ENCODE measurements at places on chromosomes 13 and 19.

DNA sequence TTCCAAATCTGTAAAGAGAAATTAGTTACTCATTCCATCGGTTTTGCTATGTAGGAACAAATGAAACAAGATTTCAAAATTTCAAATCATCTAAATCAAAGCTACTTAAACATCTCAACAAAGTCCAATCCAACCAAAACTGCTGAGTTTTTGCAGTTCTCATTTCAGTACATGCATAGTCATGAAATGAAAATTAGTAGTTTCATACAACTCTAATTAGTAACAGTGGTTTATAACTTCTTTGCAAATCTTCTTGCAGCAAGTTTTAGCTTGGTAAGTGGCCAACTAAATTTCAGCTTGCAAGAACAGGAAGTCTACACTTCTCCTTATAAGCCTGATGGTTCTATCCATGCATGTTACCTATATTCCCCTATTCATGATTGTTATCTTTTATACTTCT, 75.6 kb downstream of the SPRY2 start:
- DNase-seq, result no peak

DNA sequence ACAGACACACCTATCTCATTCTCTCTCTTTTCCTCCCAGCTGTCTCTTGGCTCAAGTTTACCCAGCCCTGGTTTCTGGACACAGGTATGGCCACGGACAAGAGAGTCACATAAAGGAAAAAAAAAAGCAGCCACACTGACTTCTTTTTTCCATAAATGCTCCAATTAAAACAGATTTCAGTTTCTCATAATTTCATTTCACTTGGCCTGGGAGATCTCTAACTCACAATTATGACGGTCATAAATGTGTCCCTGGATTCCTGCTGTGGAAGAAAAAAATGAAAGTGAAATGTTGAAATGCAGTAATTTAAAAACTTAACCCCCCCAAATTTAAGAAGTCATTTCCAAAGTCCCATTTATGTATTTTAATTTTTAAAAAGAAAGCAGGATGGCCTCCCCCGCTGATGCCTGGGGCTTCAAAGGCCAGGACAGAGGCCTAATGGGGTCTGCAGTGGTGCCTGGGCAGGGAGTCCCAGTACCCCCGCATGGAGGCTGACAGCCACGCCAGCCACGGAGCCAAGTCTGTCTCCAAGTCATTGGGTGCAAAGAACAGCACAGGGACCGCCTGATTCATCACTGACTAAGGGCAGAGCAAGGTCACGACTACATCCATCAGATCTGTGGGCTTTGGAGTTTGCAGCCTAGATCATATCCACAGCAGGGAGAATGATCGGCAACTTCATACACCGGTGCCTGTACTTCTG, 79.7 kb downstream of the TSHZ3 start:
- DNase-seq, result no peak

DNA sequence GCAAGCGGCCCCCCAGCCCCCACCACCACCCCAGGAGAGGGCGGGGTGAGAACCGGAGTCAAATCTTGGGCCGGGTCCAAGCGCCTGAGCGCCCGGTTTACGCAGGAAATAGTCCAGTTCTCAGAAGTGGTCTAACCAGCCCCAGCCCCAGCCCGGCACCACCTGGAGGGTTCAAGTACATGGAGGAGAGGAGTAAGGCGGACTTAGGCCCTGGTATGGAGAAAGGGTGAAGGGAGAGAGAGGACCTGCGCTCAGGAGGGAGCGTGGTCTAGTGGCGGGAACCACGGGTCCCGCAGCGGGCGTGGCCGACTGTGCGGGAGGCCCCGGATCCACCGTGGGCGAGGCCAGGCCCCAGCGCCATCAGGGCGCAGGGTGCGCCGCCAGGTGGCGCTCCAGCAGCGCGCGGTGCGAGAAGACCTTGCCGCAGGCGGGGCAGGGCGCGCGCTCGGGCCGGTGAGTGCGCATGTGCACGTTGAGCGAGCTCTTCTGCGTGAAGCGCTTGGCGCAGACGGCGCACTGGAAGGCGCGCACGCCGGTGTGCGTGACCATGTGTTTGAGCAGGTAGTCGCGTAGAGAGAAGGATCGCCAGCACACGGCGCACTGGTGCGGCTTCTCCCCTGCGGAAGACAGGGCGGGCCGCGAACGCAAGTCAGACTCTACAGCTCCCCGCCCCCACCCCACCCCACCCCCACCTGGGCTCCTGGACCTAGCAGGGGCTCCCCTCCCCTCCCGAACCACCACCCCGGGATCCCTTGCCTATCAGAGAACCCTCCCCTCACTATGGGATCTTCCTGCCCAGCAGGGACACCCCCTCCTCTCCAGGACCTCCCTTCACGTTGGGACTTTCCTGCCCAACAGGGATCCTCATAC, 2.1 kb upstream of the SLC27A5 start:
- peak; percentile 97 for DNase-seq

- no peak for DNase-seq
Observed at GRCh38 chr13:77056382-77056781, 29.4 kb upstream of the FBXL3 start.

GRCh38 chr13:66528944-66529576, 701.1 kb downstream of the PCDH9 start:
- no peak for DNase-seq

GRCh38 chr19:49340069-49340864, 5.1 kb downstream of the CD37 start:
- DNase-seq, result no peak
